DND-41 (cell line): ENCODE measurements at places on chromosomes 5 and 9.

GRCh38 chr9:29422438-29422837 lies 1849.2 kb upstream of the C9orf72 start:
- no peak for DNase-seq

DNA sequence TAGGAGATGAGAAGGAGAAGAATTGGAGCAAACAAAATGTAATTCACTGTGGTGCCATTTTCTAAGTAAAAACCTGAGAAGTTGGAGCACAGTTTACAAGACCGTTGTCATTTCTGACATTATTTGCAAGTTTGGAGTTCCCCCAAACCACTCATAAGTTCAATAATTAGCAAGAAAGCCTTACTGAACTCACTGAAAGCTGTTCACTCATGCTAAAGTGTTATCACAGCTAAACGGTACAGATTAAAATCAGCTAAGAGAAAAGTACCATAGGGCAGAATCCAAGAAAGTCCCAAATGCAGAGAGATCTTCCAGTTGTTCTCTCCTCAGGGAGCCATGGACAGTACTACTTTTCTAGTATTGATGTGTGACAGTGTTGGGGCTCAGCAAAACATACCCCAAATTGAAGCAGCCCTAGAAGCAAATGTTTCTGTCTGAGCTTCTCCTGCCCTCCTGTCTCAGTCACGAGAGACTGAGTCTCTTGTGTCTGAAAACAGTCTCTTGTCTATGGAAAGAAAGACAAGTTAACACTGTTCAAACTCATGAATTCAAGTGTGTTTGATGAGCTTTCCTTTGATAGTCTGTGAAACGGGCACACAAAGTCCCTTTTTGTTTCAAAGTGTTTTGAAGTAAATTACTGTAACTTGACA lies 221.2 kb downstream of the GABRG2 start:
- DNase-seq: no peak

DNA sequence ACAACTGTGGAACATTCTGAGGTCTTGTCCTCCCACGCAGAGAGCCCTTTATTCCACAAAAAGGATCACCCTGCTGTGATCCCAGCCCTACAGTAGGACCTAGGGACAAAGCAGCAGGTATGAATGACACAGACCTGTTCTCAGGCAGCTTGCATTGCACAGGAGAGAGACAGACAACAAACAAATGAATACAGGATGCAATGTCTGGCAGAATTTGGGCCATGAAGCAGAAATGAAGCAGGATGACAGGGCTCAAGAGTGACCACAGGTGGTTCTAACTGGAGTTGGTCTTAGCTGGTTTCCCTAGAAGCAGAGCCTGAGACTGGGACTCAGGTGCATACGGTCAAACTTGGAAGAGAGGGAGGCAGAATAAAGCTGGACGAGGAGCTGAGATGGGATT lies 388.8 kb downstream of the CDK5RAP2 start:
- no peak for DNase-seq

DNA sequence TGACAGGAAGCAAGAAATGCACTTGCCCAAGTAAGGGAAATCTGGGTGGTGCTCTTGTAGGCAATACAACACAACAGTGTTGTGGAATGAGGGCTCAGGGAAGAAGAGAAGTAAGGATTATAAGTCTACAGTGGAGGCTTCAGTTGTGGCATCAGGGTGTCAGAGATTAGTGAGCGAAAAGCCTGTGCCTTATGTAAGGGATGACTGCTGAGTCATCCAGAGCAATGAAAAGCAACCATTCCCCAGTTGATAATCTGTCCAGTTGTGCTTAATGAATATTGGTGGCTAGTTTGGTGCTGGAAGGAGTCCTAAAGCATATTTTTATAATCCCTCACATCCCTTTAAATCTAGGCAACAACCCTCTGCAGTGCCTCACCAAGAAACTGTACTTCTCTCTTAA lies 42.0 kb downstream of the FBXO38 start:
- no peak for DNase-seq
